Bladder microvascular endothelial cell (primary cell): ENCODE measurements at places on chromosomes 2 and 18. TPM values are rescaled to one million over a fixed set of nuclear protein-coding genes. Genes with fewer than 3 reads are reported as not detected.

The LONRF2 gene
- under 0.01 TPM in 1 of 2 replicates, not detected in the other for total RNA-seq

The SGPP2 gene
- total RNA-seq = not detected in 2 replicates

The DCDC2C gene
- 0.19 TPM in 1 of 2 replicates, not detected in the other for total RNA-seq

The CNTNAP5 gene
- total RNA-seq = under 0.01 TPM in 1 of 2 replicates, not detected in the other

The LRRTM4 gene
- total RNA-seq = not detected in 2 replicates

The EFHD1 gene
- total RNA-seq = 0.06 and 0.16 TPM in 2 replicates

The PEX13 gene
- total RNA-seq = 23.8 and 40.3 TPM in 2 replicates

The AQP12B gene
- not detected in 2 replicates for total RNA-seq

The FECH gene
- total RNA-seq = 15.4 and 31.3 TPM in 2 replicates

The ANKRD30B gene
- total RNA-seq = not detected in 2 replicates

The ZNF396 gene
- total RNA-seq = 0.57 and 0.65 TPM in 2 replicates

The REG3G gene
- not detected in 2 replicates for total RNA-seq

The CYTIP gene
- total RNA-seq = not detected in 2 replicates

The ZNF804A gene
- under 0.01 and 0.16 TPM in 2 replicates for total RNA-seq

The NYAP2 gene
- not detected in 2 replicates for total RNA-seq

The PSD4 gene
- total RNA-seq = 0.38 and 0.49 TPM in 2 replicates

The STARD6 gene
- total RNA-seq = not detected in 2 replicates

The KCNIP3 gene
- total RNA-seq = under 0.01 and 0.06 TPM in 2 replicates

The MDH1 gene
- 93.3 and 114 TPM in 2 replicates for total RNA-seq

The CRYGD gene
- total RNA-seq = not detected in 2 replicates

The VWA3B gene
- total RNA-seq = not detected in 2 replicates

The GCC2 gene
- 13.4 and 24.1 TPM in 2 replicates for total RNA-seq

The PNPT1 gene
- 13.3 and 25.0 TPM in 2 replicates for total RNA-seq

The GBX2 gene
- 1.6 and 2.6 TPM in 2 replicates for total RNA-seq

The RFX8 gene
- 0.49 and 0.50 TPM in 2 replicates for total RNA-seq

The KIAA2012 gene
- not detected in 2 replicates for total RNA-seq

The TMEM18 gene
- 6.5 and 18.6 TPM in 2 replicates for total RNA-seq

The FEV gene
- not detected in 2 replicates for total RNA-seq

The ZNF385B gene
- not detected in 2 replicates for total RNA-seq

The CEP192 gene
- 18.8 and 37.9 TPM in 2 replicates for total RNA-seq

The CFC1 gene
- total RNA-seq = not detected in 2 replicates

The UGT1A4 gene
- total RNA-seq = not detected in 2 replicates

The RAX gene
- total RNA-seq = not detected in 2 replicates

The REG1B gene
- not detected in 2 replicates for total RNA-seq

The TMEM200C gene
- total RNA-seq = not detected in 2 replicates

The ZNF516 gene
- total RNA-seq = 6.3 and 12.0 TPM in 2 replicates

The MYO5B gene
- total RNA-seq = 0.31 and 1.1 TPM in 2 replicates

The CXCR1 gene
- not detected in 2 replicates for total RNA-seq

The GPR35 gene
- 0.16 and 0.50 TPM in 2 replicates for total RNA-seq

The NABP1 gene
- 30.6 and 38.6 TPM in 2 replicates for total RNA-seq

The NMUR1 gene
- not detected in 2 replicates for total RNA-seq

The RGPD3 gene
- under 0.01 and 0.19 TPM in 2 replicates for total RNA-seq

The KCNG2 gene
- total RNA-seq = 0.63 TPM in 1 of 2 replicates, not detected in the other
